NK-92 treated with Interleukin-12 subunit alpha and Interleukin-12 subunit beta, amount 100 ng/mL, for 24 hours (cell line): ENCODE measurements at places on chromosomes 7 and 10.

- peak; percentile 40 for DNase-seq
These were observed 72.4 kb upstream of the SP4 start for GRCh38 chr7:21355406-21355874.

- DNase-seq, result no peak
These were observed 117.1 kb downstream of the DYNC2I1 start for GRCh38 chr7:158973440-158973839.

DNA sequence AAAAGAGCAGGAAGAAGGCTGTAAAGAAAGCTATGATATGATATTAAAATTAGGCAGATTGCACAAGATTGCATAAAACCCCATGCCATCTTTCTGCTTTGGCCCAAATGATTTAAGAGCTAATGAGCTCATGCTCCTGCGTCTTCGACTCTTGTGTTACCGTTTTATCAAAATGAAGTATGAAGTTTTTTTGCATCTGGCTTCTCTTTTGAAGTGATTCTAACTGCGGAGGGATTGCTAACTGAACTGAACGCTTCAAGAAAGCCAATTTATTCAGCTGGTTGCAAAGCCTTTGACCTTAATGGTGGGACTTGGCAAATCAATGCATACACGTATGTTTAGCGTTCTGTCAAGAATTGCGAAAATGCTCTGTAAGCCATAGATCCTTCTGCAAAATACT, 282.9 kb downstream of the TWIST1 start:
- no peak for DNase-seq

DNA sequence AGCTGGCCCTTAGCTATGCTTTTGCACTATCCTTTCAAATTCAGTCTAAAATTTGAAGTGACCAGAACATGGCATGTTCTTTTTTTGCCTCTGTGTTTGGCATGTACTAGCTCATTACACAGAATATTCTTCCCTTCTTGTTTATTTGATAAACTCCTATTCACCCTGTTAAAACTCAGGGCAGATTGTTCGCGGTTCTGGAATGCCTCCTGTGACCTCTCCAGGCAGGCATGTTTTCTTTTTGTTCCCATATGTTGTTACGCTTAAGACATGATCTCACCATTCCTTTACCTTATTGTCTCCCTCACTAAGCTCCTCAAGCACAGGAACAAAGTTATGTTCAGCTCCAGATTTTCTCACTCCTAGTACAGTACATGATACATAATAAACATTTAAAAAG, 181.7 kb downstream of the CCSER2 start:
- DNase-seq, result no peak

GRCh38 chr7:115546790-115547189, 483.8 kb downstream of the TFEC start:
- no peak for DNase-seq

DNA sequence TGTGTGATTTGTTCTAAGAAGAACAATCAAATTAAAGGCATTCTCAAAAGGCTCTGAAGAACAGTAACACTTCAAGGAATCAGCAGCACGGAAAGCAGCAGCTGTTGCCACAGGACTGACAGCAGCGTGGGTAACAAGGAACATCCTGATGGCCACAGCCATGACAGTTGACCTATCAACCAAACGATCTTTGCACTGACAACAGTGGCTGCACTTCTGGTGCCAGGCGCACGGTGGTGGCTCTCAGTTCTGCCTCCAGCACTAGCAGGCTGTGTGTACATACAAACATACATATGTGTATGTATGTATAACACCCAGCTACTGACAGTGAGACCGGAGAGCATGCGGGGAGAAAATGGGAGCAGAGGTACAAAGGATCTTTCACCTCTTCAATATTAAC, 114.1 kb downstream of the ZFAND4 start:
- DNase-seq, result no peak

DNA sequence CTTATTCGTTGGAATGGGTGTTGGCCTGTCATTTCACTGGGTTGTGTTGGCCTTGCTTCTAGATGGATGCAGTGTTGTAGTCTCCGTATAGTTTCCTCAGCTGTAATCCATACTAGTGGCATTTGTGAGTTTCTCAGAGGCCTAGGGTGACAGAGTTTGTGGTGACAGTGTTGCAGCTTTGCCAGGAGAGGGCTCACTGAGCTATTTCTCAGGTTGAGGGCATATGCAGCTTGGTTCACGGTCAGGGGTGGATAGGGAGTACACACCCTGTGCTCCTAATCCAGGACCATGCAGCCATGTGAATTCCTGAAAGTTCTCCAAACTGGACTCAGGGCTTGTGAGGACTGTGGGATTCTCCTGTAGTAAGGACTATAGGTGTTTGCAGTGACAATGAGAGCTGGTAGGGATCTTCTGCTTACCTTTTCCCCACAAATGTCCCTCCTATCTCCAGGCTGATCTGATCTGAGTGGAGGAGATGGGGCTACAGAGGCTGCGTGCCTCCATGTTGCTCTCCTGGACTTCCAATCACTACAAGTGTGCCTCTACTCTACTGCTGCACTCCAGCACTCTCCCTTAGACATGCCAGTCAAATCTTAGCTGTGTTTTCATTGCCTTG, 229.0 kb downstream of the STK31 start:
- no peak for DNase-seq
